ENCODE measurements at places on chromosomes 11 and 22. TPM values are rescaled to one million over a fixed set of nuclear protein-coding genes. Genes with fewer than 3 reads are reported as not detected.

GAL3ST1 gene
- polyA plus RNA-seq: not detected

DNA sequence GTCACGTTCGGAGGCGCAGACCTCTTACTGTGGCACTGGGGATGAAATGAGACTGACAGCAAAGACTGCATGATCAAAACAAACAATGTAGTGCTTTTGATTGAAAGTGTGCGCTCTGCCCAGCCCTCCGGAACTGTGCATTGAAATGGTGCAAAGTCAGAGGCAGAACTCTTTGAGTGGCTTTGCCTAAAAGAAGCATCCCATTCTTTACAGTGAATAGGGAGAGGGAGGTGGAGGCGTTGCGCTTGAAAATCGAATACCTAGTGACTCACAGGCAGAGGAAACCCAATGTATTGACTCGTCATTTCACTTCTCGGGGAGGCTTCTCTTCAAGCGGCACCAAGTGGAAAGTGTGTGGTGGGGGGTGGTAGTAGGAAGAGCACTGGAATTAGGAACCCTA, 10.9 kb downstream of the RCN1 start:
- DNase-seq: no peak
- H3K4me3 ChIP-seq: no peak overlapping the region
- no peaks in the 10 kb centered on the region for H3K27me3 ChIP-seq
- peaks cover 21% of the 10 kb centered on the region for H3K4me1 ChIP-seq
- H3K27ac ChIP-seq: peak overlapping the region; percentile 45

TEX12 gene
- not detected for polyA plus RNA-seq

MUC6 gene
- polyA plus RNA-seq: not detected

DNA sequence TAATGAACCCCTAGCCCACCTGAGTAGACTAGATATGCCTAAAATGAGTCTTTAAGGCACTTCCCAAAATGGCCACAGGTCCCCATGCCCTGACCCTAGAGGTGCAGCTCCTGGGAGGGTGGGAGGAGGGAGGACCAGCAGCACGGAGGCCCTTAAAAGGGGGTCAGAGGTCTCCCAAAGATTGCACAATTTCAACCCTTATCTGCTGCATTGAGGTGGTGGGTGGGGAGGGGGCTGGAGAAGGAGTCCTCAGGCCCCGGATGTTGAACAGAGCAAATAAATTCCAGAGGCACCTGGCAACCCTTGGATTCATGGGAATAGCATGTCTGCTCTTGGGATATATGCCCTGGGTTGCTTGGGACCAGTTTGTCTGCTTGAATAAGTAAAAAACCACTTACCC, 57.6 kb downstream of the NAV2 start:
- no peaks in the 10 kb centered on the region for H3K4me1 ChIP-seq
- peaks cover 1% of the 10 kb centered on the region for H3K36me3 ChIP-seq
- no peak overlapping the region for H3K4me3 ChIP-seq
- peaks cover 34% of the 10 kb centered on the region for H3K27me3 ChIP-seq

OR10D3 gene
- not detected for polyA plus RNA-seq

DBX1 gene
- not detected for polyA plus RNA-seq

CLDN5 gene
- 0.11 TPM for polyA plus RNA-seq

DNA sequence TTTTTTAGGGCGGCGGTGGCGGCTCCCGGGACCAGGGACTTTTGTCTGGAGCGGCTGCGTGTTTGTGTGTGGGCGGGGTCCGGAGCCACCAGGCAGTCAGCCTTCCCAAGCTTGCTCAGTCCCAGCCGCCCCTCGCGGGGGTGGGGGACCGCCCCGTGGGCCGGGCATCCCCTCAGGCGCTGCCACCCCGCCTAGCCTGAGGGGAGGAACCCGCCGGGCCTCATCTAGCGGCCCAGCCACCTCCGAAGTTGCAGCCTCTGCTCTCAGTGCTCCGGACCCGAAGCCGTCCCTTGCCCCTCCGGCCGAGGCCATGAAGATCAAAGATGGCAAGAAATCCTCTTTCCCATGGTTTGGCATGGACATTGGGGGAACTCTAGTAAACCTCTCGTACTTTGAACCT, 235.2 kb downstream of the OR4C45 start:
- H3K27me3 ChIP-seq: no peaks in the 10 kb centered on the region
- no peaks in the 10 kb centered on the region for H3K36me3 ChIP-seq
- H3K27ac ChIP-seq: no peak overlapping the region
- no peak overlapping the region for H3K4me3 ChIP-seq
- no peaks in the 10 kb centered on the region for H3K4me1 ChIP-seq
- DNase-seq: no peak

SLC35C1 gene
- polyA plus RNA-seq: 5.6 TPM

GRCh38 chr11:97937501-97937900, 1083.2 kb upstream of the CNTN5 start:
- no peak overlapping the region for H3K4me3 ChIP-seq
- no peak overlapping the region for H3K27ac ChIP-seq
- H3K27me3 ChIP-seq: no peaks in the 10 kb centered on the region

DNA sequence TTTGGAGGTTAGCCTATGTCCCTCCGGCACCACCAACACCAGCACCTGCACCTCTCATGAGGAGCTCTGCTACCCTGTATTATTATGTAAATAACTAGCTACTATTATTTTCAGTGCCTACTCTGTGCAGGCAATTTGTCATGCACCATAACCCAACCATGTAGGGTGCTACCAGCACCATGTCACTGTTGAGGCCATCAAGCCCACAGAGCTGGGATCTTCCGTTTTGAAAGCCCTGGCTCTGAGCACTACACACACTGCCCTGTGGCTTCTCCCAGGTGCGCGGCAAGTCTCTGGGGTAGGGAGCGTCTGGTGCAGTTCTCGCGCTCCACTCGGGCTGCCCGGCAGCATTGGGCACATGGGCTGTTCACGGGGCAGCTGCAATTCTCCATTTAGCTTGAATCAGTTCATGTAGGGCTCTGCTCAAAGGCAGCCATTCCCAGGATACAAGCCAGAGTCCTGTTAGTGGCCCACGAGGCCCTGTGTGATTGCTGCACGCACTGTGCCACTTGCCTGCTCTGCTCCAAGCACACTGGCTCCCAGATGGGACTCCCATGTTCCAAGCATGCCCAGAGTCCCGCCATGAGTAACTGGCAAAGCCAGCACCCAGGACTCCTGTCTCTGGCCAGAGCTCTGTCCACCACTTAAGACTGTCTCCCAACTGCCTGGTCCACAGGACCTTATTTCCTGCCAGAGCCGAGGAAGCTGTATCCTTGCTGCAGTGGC, 42.5 kb upstream of the CDON start:
- no peaks in the 10 kb centered on the region for H3K36me3 ChIP-seq
- H3K4me1 ChIP-seq: no peaks in the 10 kb centered on the region
- H3K27me3 ChIP-seq: no peaks in the 10 kb centered on the region
- DNase-seq: no peak

GRCh38 chr22:40482886-40483285, 112.5 kb downstream of the SGSM3 start:
- DNase-seq: no peak
- peaks cover 58% of the 10 kb centered on the region for H3K4me1 ChIP-seq
- H3K4me3 ChIP-seq: no peak overlapping the region
- no peaks in the 10 kb centered on the region for H3K27me3 ChIP-seq
- peaks cover 8% of the 10 kb centered on the region for H3K36me3 ChIP-seq
- no peak overlapping the region for H3K27ac ChIP-seq

DNA sequence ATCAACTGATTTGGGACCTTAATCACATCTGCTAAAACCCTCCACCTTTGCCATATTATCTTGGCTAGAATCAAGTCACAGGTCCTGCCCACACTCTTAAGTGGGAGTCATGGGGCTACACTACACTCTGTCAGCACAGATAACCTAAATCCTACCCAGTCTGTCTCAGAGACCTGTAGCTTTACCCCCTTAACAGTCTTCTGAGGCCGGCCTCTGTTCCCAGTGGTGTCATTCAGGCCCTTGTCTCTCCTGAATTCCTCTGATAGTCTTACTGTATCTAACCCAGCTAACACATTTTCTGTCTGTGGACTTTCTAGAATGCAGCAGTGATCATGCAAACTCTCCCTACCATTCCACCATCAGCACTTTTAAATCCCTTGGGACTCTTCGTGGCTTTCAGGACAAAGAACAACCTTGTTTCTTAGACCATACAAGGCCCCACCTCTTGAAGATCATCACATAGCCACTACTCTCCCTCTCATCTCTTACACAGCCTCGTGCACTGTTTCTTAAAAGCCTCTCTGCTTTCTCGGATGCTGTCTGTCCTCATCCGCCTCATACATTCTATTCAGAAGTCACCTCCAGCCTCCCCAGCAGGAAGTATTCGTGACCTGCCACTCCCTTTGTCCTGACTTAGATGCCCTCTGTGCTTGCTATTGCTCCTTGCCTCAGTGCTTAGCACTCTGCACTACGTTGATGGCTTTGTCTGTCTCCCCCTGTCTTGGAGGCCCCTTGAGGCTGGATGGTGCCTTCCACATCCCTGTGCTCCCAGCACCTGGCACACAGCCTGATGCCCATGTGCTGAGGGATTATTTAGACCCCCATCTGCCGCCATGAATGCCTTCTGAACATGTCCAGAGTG, 57.9 kb downstream of the PANX1 start:
- no peaks in the 10 kb centered on the region for H3K27me3 ChIP-seq
- H3K4me1 ChIP-seq: no peaks in the 10 kb centered on the region
- no peak for DNase-seq
- no peak overlapping the region for H3K4me3 ChIP-seq
- H3K36me3 ChIP-seq: peaks cover 4% of the 10 kb centered on the region

- H3K27ac ChIP-seq: no peak overlapping the region
- no peaks in the 10 kb centered on the region for H3K36me3 ChIP-seq
- no peak overlapping the region for H3K4me3 ChIP-seq
- peaks cover 19% of the 10 kb centered on the region for H3K4me1 ChIP-seq
Measured at GRCh38 chr22:36197514-36198146, 4.0 kb downstream of the APOL4 start.

DNA sequence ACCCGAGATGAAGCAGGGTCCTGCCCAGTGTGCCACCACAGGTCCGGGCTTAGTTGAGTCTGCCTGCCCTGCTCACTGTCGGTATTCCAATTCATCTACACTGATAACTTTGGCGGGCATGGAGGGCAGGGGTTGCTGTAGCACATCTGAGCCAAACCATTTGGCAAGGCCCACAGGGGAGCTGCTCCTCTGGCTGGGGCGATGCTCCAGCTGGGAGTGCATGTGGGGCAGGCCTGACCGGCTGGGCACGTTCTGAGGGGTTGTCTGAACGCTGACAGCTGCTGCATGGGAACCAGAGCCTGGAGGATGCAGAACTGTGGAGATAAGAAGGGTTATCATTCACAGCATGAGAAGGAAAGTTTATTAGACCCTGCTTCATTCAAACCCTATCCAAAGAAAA, 40.4 kb downstream of the DRG1 start:
- H3K27me3 ChIP-seq: no peaks in the 10 kb centered on the region
- H3K27ac ChIP-seq: no peak overlapping the region
- no peak overlapping the region for H3K4me3 ChIP-seq
- no peak for DNase-seq
- H3K4me1 ChIP-seq: no peaks in the 10 kb centered on the region
- H3K36me3 ChIP-seq: no peaks in the 10 kb centered on the region

- H3K4me1 ChIP-seq: peaks cover 17% of the 10 kb centered on the region
- peak overlapping the region; percentile 65 for H3K4me3 ChIP-seq
- no peaks in the 10 kb centered on the region for H3K36me3 ChIP-seq
- peak overlapping the region; percentile 44 for H3K27ac ChIP-seq
Measured at GRCh38 chr11:2268729-2269600, 1.4 kb downstream of the ASCL2 start.

- H3K4me3 ChIP-seq: no peak overlapping the region
- no peak overlapping the region for H3K27ac ChIP-seq
- no peak for DNase-seq
- H3K4me1 ChIP-seq: peaks cover 5% of the 10 kb centered on the region
Measured at GRCh38 chr11:114233755-114234154, 62.4 kb upstream of the NNMT start.

- H3K4me1 ChIP-seq: no peaks in the 10 kb centered on the region
- no peaks in the 10 kb centered on the region for H3K27me3 ChIP-seq
- no peak overlapping the region for H3K27ac ChIP-seq
- H3K36me3 ChIP-seq: peaks cover 28% of the 10 kb centered on the region
- no peak overlapping the region for H3K4me3 ChIP-seq
Measured at GRCh38 chr11:88231894-88232482, 56.7 kb upstream of the RAB38 start.
